ENCODE measurements at places on chromosomes 13 and 19.

GRCh38 chr13:46598820-46599180 is 45.8 kb downstream of the LRCH1 start:
- DNase-seq, result no peak

- peak; percentile 65 for DNase-seq
These were observed 305.1 kb downstream of the ITGBL1 start for GRCh38 chr13:101757446-101758039.

GRCh38 chr19:57389730-57390598 is at the start of gene ZNF548:
Gene ZNF548 (plus strand): TSS chr19:57389854. CDS start chr19:57390100, 246 bp downstream.
- peak; percentile 94 for DNase-seq

DNA sequence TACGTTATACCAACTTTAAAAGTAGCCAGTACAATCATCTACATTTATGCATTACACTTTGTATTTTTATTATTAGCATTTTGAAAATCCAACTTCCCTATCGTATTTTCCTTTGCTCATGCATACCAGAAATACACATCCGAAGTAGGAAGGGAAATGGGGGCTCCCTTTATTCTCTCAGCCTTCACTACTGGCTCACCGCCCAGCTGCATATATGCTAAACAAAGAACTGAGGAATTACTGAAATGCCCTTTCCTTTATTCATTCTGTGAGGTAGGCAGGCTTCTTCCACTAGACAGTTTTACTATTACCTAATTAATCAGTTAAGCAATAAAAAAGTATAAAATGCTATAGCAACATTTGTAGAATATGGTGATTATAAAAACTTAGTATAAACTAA is 291.6 kb downstream of the KLF12 start:
- no peak for DNase-seq

GRCh38 chr19:782185-782877 is 14.9 kb upstream of the PTBP1 start:
- peak; percentile 54 for DNase-seq

GRCh38 chr13:114112231-114112825 is 20.1 kb downstream of the RASA3 start:
- DNase-seq, result no peak

DNA sequence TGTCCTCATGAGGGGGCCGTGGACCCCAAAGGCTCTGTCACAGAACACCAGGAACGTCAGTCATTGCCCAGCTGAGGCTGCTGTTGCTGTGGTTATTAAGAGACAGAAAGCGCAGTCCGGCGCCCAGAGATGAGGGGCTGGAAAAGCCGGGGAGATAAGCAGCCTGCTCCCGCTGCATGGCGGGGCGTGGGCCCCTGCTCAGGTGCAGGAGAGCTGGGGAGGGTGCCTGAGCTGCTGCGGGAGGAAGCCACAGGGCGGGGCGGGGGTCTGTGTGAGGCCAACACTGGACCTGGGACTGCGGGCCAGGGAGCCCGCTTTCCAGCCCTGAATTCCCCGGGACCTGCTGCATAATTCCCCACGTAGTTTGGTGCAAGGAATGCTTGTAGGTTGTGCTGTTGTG is 11.3 kb downstream of the SOX1 start:
- no peak for DNase-seq

- peak; percentile 5 for DNase-seq
These were observed 41.2 kb upstream of the KLF2 start for GRCh38 chr19:16283210-16284061.

- peak; percentile 54 for DNase-seq
These were observed 64.7 kb downstream of the DNAJC15 start for GRCh38 chr13:43088093-43088511.

- DNase-seq, result no peak
These were observed 332.4 kb upstream of the ZNF507 start for GRCh38 chr19:32012886-32013631.

GRCh38 chr13:99442273-99442895 is 58.9 kb upstream of the TM9SF2 start:
- DNase-seq, result peak; percentile 43

DNA sequence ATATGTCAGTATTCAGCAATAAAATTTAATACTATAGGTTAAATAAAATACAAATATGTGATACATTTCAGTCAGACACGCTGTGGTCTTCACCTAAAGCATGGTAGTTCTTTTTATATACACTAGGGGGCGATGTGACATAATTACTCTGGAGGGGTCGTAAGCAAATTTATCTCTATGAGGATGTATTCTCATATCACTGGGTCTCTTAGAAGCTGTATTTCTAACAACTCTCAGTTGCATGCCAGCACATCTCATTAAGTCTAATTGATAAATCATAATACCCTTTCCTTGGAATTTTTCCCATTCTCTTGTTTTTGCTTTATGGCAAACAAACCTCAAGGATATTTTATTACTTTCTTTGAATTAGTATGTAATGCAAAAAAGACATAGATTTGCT is 3.9 kb upstream of the PCDH17 start:
- DNase-seq, result peak; percentile 39

GRCh38 chr19:54422136-54422535 is 6.9 kb downstream of the TTYH1 start:
- DNase-seq, result no peak

GRCh38 chr19:14375055-14375581 is 6.1 kb upstream of the ADGRE5 start:
- DNase-seq, result no peak

DNA sequence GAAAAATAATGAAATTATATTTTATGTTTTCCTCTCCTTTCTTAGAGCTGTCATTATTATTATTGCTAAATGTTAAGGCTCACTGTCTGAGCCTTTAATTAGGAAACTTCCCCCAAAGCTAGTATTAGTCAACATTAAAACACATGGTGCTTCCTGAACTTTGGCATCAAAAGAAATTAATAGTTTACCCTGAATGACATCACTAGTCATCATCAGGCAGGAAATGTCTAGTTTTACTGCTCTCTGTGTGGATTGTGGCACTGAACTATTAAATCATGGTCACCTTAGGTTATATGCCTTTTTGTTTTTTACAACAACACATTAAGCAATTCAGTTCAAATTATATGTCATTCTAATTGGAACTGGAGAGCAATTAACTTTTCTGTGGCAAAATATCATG is 595.5 kb downstream of the SLITRK1 start:
- peak; percentile 13 for DNase-seq

DNA sequence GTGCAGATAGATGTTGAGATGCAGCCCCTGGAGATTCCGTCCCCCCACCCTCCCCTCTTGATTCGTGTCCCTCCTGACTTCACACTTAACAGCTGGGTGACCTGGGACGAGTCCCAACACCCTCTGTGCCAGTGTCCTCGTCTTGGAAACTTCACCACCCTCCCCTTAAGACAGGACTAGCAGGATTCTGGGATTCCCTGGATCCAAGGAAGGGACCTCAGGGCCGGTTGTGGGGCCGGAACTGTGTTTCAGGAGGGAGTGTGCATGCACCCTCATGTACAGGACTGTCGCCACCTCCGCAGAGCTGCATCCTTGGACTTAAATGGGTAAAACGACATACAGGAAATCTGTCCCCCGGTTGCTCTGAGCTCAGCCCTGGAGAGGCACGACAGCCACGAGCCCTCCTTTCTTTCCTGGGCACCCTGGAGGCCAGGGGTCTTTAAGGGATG is 990 bp downstream of the MYO9B start:
- peak; percentile 12 for DNase-seq

DNA sequence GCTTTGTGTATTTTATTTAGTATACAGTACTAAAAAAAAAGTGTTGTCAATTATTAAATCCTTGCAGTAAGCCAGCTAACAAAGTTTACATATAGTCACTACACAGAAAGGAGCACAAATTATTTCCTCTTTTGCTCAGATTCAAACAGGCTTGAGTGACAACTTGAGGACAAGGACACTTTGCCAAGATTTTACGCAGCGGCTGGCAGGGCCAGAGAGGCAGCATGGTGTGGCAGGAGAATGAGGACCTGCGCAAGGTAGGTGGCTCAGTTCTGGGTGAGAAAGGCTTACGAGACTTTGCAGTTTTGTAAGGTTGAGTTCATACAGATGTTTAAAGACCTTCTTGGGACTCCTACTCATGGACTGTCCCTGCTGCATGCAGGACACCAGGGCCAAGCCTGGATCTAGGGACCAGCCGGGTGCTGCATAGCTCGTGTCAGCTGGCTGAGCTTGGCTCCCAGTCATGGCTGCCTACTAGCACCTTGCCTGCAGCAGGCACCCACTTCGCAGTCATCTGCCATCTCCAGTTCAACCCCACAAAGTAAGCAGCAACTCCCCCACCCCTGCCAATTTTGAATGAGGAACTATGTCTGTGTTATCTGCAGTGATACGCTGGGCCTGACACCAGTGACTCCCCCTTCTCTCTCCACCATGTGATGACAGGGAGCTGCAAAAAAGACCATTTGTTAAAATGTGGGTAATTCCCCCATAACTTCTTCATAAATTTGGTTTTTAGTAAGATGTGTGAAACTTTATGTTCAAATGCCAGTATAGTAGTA is 3.7 kb upstream of the TUBA3C start:
- no peak for DNase-seq

GRCh38 chr13:43920965-43921674 is 41.4 kb downstream of the LACC1 start:
- no peak for DNase-seq

- no peak for DNase-seq
These were observed 12.7 kb upstream of the AKAP8L start for GRCh38 chr19:15431396-15432017.

GRCh38 chr13:32726374-32727037 is 140.3 kb downstream of the PDS5B start:
- no peak for DNase-seq

DNA sequence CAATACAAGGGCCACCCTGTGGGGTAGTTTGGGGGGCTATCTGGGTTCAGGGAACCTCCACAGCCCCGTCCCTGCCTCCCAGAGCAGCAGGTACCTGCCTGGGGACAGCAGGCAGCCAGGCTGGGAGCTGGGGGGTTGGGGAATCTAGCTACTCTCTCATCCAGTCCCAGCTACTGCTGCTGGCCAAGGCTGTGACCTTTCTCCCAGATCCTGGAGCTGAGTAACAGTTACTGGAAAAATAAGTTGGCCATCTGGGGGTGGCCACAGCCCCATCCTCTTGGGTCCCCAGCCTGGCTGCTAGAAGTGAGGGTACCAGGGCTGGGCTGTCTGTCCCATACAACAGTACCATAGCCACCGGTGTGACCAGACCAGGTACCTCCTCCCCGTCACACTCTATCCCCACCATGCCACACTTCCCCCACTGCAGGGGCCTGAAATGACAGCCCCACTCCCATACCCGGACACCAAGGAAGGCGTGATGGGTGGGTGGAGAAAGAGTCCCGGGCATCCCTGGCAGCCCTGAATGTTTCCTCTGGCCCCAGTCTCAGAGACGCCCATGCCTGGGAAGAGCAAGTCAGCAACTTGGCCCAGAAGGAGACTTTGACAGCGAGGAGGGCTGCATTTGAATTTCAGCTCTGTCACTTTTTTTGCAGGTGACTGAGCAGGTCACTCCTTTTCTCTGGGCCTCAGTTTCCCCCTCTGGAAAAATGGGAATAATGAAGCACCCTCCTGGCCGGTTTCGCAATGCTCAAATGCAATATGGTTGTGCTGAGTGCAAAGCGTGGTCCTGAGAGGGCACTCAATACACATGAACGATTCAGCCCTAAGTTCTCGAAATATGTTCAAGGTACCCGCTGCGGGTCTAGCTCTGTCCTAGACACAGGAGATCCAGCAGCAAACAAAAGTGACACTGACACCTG is 30.7 kb upstream of the NFIC start:
- DNase-seq, result no peak

DNA sequence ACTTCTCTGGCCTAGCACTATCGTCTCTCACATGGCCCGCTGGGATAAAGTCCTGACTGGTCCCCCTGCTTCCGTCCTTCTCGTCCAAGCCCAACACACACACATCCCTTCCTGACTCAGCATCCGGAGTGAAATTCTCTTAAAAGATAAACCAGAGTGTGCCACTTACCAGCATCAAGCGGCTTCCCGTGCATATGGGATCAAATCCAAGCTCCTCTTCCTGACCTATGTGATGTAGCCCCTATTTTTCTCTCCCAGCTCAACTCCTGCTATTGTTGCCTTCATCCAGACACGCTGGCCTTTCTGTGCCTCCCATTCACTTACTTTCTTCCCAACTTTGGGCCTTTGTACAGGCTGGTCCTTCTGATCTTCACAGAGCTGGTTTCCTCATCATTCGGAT is 530.4 kb downstream of the DIAPH3 start:
- no peak for DNase-seq

DNA sequence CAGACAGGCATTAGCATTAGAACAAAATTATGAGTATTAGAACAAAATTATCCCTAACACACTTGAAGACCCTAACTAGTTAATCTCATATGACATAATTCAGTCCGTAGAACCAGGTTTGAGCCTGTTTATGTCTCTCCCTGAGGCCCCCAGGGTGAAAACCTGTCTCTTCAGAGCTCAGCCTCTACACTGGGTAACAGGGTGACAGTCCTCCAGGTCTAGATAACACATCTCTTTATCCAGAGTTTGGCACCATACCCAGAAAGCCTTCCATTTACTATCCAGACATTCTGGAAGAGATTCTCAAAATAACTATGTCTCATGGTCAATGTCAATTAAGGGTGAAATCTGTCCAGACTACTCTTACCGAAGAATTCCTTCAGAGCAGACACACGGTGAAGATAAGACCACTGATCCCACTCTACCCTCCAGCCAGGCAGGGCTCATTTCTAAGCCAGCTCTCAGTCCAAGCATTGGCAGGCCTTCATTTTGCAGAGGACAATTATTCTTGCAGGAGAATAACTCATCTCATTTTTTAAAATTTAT is 1195.3 kb downstream of the EFNB2 start:
- no peak for DNase-seq

- DNase-seq, result no peak
These were observed 74.1 kb upstream of the MCF2L start for GRCh38 chr13:112894673-112895481.

GRCh38 chr13:88125055-88125454 is 453.9 kb downstream of the SLITRK5 start:
- no peak for DNase-seq

- no peak for DNase-seq
These were observed 56.8 kb upstream of the KATNAL1 start for GRCh38 chr13:30364133-30364532.

DNA sequence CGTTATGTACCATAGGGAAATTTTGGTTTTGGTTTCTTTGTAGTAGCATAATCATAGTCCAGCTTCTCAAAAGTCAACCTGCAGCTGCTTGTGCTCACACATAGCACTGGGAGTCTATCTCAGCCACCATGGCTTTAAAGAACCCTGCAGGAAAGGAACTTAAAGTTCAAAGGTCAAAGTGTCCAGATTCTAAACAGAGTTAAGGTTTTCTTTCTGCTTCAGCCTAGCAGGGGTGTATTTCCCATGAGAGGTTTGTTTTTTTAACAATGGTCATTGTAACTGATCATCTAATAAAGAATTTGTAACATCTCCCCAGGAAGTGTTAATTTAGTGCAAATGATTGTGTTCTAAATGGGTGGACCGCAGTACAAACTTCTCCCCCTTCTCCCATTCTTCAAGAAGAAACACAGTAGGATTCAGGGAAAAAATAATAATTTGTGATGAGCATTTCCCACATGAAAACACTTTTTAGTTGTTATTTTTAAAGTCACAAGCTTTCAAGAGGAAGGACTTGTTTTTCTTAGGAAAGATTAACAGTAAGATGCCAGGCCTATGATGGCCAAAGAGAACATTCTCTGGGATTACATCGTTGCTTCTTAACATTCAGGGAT is 168.0 kb downstream of the EFNB2 start:
- DNase-seq, result no peak

Data from bronchial epithelial cell (primary cell).